Stimulated activated CD4-positive, alpha-beta T cell treated with anti-CD3 and anti-CD28 coated beads, Interleukin-15, amount 100 ng/mL, for 48 hours (primary cell): ENCODE measurements at places on chromosomes 2 and 18.
A peak's percentile ranks its signal among the peaks of the same experiment; 100 is the strongest.

DNA sequence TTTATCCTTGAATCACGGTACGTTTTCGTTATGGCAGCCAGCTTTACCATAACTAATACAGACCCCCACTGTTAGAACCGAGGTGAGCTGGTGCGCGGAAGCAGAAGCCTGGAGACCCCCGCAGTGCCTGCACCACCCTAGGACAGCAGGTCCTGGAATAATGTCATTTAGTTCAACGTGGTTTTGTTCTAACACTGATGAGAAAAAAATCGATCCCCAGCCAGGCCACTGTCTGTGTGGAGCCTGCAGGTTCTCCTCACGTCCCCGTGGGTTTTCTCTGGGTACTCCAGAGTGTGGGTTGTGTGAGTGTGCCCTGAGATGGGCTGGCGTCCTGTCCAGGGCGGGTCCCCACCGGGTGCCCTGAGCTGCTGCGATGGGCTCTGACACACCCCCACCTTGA, 69.9 kb upstream of the ST3GAL5 start:
- no peak for DNase-seq

DNA sequence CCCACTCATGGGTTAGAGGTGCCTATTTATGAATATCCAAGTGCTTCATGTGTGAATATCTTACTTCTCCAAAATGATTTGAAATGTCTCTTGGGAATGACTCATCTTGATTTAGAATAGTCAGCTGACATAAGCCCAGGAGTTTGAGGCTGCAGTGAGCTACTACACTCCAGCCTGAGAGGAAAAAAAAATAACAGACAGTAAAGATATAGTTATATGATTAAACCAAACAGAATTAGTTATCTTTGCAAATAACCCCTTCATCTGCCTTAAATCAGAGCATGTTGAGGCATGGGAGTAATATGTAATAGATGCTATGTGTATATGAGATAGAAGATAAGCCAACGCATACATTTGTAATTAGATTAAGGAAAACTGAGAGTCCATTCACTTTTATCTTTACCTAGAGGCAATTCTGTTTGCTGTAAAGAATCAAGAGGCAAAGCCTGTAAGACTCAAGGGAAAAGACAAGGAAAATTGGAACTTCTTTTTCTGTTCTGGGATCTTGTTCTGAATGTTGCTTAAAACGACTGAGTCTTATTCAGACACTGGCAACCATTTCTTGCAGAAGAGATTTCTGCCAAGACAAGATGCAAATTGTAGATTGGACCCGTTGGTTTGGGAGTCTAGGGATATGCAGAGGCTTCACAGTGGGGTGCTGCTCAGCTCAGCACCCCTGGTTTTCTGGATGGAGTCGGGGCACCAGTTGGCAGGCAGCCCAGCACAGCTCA, 104.4 kb downstream of the LIPG start:
- no peak for DNase-seq

DNA sequence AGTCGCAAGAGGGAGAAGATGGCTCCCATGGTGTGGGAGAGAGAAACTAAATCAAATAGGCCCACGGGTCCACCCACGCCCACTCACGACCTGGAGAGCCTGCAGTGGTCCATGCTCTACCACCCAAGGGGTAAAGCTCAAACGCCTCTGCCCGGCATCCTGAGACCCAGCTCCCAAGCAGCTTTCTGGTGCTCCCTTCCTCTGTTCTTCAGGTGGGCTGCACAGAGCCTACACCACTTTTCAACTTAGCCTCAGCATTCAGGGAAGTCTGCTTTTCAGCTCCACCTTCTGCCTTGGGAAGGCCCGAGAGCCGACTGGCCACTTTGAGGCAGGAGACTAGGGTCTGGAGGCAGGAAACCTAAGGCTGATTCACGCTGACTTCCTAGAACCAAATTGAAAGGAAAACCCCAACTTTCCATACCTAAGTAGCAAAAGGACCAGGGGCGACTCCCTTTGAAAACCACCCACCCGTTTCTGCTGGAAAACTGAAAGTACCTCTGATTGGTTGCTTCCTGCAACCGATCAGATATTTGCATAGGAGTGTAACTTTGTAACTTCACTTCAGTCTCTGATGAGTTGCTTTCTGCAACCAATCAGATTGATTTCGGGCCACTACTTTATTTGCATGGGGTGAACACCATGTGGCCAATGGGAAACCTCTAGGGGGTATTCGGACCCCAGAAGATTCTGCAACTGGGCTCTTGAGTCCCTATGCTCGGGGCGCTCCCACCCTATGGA, 26.8 kb upstream of the SPATA3 start:
- no peak for DNase-seq

DNA sequence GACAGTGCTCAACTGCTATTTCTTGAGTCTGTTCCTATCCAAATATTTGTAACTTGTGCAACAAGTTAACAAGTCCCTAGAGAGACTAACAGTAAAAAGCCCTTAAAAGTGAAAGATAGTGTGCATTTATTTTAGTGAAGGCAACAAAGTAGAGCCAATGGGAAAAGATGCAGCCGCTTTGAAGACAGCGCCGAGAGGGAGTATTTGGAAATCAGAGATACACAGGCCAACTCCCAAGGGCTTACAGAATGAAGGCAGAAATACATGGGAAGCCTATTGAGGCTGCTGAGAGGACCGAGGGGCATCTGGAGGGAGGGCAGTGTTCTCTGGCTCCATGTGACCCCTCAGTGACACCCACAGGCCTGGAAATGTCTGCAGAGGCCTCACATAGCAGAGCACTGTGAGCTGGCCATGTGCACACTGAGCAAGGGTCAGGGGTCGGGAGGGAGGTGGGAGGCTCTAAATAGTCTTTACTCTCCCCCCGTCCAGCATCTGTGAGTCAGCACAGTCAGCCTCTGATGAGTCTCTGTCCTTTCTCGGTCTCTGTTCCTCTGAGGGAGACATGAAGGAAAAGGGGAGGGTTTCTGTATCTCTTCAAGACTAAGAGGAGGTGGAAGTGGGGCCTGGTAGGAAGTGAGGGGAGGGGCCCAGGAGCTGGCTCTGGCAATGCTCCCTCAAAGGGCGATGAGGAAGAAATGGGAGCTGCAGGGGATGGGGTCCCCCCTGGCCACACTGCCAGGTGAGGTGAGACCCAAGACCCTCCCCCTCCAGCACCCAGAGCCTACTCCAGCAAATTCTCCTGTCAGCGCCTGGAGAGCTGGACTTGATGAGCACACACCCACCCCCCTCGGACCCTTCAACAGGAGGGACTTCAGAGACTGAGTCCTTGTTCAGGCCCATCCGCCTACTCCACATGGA, 133.6 kb downstream of the SP3 start:
- DNase-seq: no peak

DNA sequence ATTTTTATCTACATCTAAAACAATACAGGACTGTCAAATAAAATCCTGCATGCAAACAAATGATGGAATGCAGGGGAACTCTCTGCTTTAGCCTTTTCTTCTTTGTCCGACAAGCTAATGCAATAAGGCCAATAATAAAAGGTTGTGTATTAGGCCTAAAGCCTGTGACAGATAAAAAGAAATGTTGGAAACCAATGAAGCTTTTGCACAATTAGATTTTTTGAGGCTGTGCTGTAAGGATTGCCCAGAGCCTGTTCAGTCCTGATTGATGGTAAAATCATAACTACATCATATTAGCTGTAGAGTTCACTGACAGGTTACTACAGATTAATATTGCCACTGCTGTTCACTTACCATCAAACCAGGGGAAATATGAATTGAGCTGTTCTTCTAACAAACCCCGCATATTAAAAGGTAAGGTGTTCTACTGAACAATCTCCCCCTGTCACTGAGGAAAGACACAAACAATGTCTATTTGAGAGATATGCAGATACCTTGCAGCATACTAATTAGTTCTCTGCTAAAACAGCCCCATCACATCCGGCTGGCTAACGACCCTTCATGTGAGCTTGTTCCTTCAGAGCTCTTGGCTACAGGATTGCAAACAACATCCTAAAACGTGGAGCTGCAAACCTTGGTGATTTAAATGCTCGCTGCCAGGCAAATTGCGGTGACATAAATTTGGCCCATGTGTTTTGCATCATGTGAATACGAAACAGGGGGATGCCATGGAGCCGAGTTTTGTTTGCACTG, 305.4 kb downstream of the MTX2 start:
- DNase-seq: no peak

DNA sequence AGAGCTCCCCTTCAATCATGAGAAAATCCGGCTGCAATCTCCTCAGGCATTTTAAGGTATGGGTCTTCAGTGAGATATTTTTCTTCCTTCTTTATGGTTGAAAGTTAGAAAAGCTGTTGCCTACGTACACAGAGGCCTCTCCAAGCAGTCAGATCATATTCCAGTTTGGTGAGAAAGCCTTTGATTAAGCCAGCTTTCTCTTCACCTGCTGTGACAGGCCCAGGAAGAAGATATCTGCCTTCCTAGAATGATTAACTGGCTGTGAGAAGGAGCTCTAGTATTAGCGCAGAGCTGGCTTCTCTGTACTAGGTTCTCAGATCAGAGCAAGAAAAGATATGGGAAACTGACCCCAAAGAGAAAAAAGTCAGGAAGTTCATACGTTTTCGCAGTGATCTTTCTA, 585.0 kb upstream of the CHAC2 start:
- no peak for DNase-seq

DNA sequence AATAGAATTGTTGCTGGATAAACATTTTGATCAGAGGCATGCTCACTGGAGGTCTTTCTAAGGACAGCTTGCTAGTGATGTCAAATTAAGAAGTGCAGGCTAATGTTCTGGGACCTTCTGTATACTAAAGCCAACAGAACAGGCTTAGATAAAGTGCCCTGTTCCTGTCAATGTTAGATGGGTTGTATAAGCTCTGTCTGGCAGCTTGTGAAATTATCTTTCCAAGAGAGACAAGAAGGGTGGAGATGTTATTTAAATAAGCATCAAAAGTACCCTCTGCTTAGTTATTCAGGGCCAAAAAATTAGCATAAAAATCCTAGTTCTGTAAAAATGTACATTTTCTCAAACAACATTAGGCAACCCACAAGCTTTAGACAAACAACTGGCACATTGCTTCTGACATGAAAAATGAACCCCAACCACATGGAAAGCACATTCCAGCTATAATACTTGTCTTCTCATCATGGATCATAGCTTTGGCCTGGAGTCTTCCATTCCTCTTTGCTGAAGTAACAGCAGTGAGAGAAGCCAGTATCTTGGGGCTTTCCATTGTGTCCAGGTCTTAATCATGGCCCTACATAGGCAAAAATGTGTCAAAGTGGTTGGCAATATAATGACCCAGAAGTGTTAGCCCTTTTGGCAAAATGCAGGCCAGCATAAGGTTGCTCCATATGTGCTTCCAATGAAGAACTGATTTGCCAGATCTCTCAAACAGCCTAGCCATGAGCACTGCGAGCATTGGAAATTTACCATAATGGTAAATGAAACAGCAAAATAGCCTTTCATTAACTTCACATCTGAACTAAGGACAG, 478.1 kb upstream of the ZNF804A start:
- DNase-seq: no peak

GRCh38 chr18:74898965-74899364, 301.3 kb downstream of the ZNF407 start:
- no peak for DNase-seq

- no peak for DNase-seq
Observed at GRCh38 chr2:16244153-16244965, 304.0 kb downstream of the MYCN start.

DNA sequence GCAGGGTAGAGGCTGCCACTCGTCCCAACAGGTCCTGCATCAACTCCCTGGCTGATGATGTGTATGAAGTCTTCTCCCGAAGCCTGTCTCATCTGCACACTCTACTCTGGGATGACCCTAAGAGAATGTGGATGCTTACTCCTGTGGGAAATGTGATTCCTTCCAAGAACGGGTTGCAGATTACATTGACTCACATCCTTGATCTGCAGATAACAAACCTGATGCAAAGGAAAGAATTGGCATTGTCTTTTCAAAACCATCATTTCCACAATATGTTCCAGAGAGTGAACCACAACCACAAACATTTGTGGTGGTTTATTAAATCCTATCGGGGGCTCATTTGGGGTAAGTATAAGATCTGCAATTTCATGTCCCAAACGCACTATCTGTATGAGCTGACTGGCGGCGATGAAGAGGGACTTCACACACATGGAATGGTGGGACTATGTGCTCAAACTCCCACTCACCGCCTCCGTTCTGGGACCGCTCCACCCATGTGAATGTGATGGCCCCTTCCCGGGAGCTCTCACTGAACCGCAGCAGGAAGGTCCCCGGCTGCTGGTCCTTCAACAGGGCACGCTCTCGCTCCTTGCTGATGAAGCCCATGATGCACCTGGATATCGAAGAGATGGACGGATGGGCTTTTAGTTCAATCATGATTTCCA, 35.5 kb downstream of the STAT1 start:
- no peak for DNase-seq

- DNase-seq: no peak
Observed at GRCh38 chr2:217846321-217846743, 156.5 kb downstream of the TNS1 start.

GRCh38 chr2:28469304-28469703, 26.6 kb upstream of the PLB1 start:
- no peak for DNase-seq

GRCh38 chr18:33507019-33507418, 66.5 kb upstream of the CCDC178 start:
- DNase-seq: no peak

DNA sequence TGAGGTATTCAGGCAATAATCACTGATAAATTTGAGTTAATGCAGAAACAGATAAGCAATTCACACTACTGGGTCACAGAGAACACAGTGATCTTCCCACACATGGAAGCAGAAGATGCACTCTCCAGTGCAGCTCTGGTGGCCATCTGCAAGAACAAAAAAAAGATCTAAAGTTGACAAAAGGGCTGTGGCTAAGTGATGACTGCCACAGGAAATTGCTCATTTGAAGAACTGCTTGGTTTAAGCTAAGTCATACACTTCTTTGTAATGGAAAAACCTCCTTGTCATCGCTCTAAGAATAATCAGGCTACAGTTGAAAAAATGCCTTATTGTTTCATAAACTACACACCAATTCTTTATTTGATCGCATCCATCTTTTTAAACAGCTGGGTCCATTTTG, 115.1 kb downstream of the DTNB start:
- DNase-seq: peak; percentile 39

- DNase-seq: no peak
Observed at GRCh38 chr2:172430678-172431077, 3.3 kb downstream of the ITGA6 start.

- peak; percentile 28 for DNase-seq
Observed at GRCh38 chr2:74206180-74206688, 7.8 kb downstream of the MTHFD2 start.

- DNase-seq: no peak
Observed at GRCh38 chr18:58267493-58267892, 223.5 kb downstream of the NEDD4L start.
